ENCODE measurements at places on chromosomes 16 and 17.

DNA sequence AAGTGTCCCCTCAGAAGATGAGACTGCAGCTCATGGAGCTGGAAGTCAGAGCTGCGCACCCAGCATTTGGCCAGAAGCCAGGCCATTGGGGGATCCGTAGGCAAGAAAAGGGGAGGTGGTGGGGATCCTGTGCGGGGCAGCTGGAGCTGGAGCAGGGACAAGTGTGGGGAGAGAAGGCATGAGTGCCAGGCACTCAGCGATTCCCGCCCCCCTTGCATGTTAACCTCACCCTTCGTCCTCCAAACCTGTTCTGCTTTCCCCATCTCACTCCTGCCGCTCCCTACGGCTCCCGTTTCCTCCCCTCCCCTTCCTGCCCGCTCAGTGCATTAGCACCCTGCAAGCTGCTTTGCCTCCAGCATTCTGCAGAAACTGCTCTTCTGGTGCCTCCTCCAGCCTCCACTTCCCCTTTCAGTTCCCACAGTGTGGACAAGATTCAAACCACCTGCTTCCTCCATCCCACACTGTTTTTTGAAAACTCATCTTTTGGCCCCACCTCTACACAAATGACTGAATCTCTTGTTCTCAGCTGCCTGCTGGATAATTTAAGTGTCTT is 5.6 kb downstream of the ALOX15 start:
- no peak for DNase-seq

DNA sequence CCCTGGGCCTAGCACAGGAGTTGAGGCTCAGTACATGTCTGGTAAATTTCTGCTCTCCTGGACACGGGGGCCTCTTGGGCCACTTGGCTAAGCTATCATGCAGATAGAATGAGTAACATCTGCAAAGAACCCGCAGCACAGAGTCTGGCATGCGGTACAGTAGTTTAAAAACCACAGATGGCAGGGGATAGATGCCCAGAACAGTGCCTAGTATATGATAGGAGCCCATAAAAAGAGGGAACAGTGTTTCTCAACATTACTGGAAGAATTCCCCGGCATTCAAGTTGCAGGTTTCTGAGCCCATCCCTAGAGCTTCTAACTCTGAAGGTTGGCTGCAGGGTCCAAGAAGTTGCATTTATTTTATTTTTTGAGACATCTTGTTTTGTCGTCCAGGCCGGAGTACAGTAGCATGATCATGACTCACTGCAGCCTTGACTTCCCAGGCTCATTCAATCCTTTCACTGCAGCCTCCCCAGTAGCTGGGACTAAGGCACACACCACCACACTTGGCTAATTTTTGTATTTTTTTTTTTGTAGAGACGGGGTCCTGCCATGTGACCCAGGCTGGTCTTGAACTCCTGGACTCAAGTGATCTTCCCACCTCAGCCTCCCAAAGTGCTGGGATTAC is 5.8 kb downstream of the CDIPT start:
- no peak for DNase-seq

- no peak for DNase-seq
Measured at GRCh38 chr16:77679901-77680300, 42.4 kb upstream of the NUDT7 start.

DNA sequence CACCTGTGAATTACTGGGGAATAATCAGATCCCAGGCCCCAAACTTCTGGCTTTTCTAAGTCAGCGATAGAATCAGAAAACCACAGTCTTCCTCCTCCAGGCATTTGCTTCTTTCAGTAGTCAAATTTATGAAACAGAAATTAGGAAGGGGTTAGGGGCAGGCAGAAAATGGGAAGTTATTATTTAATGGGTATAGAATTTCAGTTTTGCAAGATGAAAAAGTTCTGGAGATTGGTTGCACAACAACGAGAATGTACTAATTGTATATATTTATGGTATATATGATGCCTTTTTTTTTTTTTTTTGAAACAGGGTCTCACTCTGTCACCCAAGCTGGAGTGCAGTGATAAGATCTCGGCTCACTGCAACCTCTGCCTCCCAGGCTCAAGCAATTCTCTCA is 23.5 kb downstream of the ORC6 start:
- DNase-seq, result no peak

DNA sequence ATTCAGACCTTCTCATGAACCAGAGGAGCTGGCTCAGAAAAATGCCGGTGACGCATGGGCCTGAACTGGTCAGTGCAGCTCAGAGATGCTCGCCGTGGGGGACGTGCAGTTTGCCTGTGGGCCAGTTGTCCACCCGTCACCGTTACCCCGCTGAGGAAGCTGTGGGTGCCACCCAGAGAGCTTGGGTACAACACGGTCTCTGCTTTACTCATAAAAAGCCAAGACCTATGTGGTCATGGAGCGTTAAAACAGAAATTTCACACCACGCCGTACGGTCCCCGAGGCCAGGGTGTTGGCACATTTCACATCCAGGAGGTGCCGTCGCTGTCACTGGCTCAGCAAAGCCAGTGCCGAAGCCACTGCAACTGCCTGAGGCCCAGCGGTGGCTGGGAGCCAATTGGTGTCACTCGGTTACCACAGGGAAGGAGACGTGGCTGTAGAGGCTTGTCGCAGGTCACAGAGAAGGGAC is 120.9 kb downstream of the METRNL start:
- DNase-seq, result no peak

- DNase-seq, result no peak
Measured at GRCh38 chr17:73089322-73090317, 2.9 kb downstream of the SLC39A11 start.

GRCh38 chr16:48583075-48584065 is 26.6 kb downstream of the N4BP1 start:
- no peak for DNase-seq

GRCh38 chr16:55376045-55376444 is 52.0 kb downstream of the IRX6 start:
- no peak for DNase-seq

- DNase-seq, result no peak
Measured at GRCh38 chr16:7324321-7324720, 8.3 kb upstream of the RBFOX1 start.

GRCh38 chr16:75527825-75528299 is 8.0 kb downstream of the CHST5 start:
- no peak for DNase-seq

- no peak for DNase-seq
Measured at GRCh38 chr16:89061086-89061485, 32.6 kb upstream of the ACSF3 start.

DNA sequence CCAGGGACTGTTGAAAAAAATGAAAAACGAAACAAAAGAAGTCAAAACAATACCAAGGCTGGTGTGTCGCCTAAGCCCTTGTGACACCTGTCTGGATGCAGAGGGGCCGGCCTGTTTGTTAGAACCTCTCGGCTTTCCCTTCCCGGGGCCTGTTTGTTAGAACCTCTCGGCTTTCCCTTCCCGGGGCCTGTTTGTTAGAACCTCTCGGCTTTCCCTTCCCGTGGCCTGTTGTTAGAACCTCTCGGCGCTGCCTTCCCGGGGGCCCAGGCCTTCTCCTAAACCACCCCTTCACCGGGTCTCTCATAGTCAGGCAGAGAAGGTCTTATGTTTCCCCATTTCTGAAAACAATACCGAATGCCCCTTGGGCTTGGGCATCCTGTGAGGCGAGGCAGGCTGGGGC is 180.0 kb downstream of the BANP start:
- DNase-seq, result no peak

DNA sequence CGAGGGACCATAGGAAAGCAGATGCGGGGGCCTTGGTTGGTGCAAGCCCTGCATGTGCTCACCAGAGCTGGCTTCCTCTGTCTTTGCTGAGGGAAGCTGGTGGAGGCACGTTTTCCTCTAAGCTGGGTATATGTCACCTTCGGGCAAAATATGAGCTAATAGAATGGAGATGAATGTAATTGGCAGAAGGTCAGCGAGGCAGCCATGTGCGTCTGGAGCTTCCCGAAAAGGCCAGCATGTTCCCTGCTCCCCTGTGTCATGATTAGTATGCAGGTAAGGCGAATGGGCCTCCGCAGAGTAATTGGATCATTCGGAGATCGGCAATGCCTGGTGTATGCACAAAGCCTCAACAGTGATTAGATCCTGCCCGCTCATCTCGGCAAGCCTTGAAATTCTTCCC is 806.2 kb upstream of the EEF2KMT start:
- no peak for DNase-seq

DNA sequence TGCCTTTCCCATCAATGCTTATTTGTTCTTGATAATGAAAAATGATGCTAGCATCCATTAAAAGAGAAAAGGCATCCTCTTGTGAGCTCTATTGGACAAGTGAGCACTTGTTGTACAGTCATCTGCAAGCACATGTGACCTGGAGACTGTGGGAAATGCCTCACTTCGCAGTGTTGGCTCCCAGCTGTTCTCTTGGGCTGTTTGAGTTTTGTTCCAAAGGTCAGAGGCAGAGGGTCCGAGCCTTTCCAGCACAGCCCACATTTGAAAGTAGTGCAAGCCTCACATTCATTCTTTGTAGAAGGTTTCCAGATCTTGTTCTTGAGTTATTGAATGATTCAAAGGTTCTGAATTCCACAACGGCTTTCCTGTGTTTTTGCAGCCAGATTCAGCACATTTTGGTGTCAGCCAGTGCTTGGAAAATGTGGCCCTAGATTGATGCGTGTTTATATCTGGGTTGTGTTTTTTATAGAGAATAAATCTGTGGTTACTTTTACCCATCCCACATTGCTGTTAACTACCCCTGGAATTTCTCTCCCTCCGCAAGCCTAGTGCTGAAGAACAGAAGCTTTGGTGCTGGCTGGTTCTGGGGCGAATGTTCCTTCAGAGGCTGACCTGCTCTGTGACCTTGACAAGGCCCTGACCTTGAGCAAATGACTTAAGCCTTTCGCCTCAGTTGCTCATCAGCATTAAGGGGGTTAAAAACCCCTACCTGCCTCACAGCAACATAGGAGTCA is 49.8 kb downstream of the CDH1 start:
- no peak for DNase-seq
